ENCODE measurements at places on chromosomes 1 and 21. TPM values are rescaled to one million over a fixed set of nuclear protein-coding genes. Genes with fewer than 3 reads are reported as not detected.

DNA sequence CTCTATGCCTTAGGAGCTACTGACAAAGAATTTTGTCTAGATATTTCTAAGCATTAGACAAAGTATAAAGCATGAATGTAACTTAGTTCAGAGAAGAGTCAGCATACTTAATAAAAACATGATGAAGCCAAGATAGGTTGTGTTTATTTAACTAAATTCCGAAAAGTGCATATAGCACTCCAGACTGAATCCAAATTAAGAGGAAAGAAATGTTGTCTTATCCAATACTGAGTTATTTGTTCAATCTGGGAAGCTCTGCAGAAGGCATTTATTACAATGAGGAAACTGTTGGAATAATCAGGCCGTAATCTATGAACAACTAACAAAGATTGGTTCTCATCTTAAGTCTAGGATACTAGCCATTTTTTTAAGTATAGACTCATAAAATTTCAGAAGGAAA, 100.2 kb downstream of the TNFSF18 start:
- DNase-seq: no peak

DNA sequence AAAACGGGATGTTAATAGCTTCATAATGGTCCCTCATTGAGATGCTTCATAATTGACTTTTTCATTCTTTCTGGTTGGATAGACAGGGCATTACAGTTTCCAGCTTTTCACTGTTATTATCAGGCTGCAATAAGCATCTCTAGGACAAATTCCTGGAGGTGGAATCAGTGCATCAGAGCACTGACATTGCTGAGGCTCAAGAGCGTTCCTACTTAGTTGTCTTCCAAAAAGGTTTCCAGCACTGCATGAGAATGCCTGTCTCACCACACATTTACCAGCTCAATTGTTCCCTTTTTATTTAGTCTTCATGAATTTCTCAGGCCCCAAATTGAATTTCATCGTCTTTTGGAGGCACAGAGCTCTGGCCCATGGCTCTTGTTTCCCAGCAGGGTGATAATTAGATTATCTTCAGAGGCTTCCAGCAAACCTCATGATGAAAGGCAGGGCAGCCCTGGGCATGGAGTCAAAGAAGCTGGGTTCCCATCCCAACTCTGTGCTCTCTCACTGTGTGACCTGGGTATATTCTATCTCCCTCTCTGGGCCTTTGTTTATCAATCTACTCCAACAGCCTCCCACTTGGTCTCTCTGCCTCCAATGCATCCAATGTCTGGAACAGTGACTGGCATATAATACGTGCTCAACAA, 451.4 kb downstream of the PTPRU start:
- DNase-seq: no peak

- no peak for DNase-seq
Measured at GRCh38 chr21:32184485-32184884, 94.4 kb downstream of the MIS18A start.

- no peak for DNase-seq
Measured at GRCh38 chr1:48777219-48777895, 666 bp upstream of the BEND5 start.

- DNase-seq: no peak
Measured at GRCh38 chr1:114564141-114564540, 17.3 kb downstream of the BCAS2 start.

GRCh38 chr1:29971703-29972102, 735.4 kb downstream of the PTPRU start:
- DNase-seq: no peak

GRCh38 chr1:153959454-153959853, 1.0 kb upstream of the CRTC2 start:
- DNase-seq: no peak

- DNase-seq: no peak
Measured at GRCh38 chr1:158255656-158256055, 1.4 kb downstream of the CD1A start.

- no peak for DNase-seq
Measured at GRCh38 chr1:7869136-7869920, 16.5 kb upstream of the UTS2 start.

DNA sequence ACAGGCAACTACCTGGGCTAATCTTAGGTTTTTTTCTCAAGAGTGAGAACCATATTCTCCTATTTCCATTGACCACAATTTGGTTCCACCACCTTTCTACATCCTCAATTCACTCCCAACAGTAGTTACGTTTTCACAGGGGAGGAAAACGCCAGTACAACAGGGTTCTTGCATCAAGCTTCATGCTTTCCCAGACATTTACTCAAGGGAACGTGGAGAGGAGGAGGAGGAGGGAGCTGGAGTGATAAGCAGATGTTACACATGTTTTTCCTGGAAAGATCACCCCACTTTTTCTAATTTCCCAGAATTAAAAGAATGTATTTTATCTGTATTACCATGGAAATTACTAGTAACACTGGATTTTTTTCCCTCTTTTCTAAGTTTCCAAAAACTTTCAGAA, 58.3 kb downstream of the RGS5 start:
- no peak for DNase-seq

DNA sequence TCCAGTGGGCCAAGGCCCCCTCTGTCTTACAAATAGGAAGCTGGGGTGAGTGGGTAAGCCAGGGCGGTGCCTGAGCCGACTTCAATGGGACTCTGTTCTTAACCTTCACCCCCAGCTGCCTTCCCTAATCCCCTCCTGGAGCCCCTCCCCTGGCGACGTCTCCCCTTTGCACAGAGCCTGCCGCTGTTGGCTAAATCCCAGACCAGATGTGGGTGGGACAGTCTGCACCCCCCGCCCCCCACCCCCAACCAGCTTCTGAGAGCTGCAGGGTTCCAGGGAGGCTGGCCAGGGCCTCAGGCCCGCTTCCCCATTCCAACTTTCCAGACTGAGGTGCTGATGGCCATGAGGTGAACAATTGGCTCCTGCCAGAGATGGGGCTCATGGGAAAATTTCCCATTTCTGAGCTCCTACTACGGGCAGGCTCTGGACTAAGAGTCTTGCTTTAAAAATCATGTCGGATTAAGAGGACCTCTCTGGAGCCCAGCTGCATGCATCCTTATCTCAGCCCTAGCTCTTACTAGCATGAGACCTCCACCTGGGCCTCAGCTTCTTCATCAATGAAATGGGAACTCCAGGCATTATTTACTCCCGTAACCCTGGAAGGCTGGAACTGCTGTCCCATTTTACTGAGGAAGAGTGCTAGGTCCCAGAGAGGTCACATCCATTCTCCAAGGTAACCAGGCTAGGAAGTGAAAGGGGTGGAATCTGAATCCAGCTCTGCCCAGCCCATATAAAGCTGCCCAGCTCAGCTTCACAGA, 6.4 kb downstream of the COL8A2 start:
- no peak for DNase-seq

The SH2D1B gene
- total RNA-seq: not detected

The ZNF683 gene
- total RNA-seq: not detected

The SH2D5 gene
- 17.5 TPM for total RNA-seq

The CCDC30 gene
- total RNA-seq: 1.8 TPM

Data from kidney epithelial cell (primary cell).